ENCODE measurements at places on chromosomes 13 and 19. TPM values are rescaled to one million over a fixed set of nuclear protein-coding genes. Genes with fewer than 3 reads are reported as not detected.

- DNase-seq: peak; percentile 69
Measured at GRCh38 chr19:33383720-33384292, 10.3 kb downstream of the CEBPG start.

The TYROBP gene
- not detected for total RNA-seq

The GAS6 gene
- total RNA-seq: 417 TPM

- DNase-seq: peak; percentile 51
Measured at GRCh38 chr13:110403315-110403714, 96.2 kb downstream of the COL4A2 start.

GRCh38 chr19:46384396-46384795 lies 29.0 kb downstream of the CCDC8 start:
- no peak for DNase-seq

The PGLYRP1 gene
- not detected for total RNA-seq

All from osteoblast (primary cell).